ENCODE measurements at places on chromosomes 2 and 18.

- no peak for DNase-seq
Measured at GRCh38 chr18:9101730-9102507, 580 bp upstream of the NDUFV2 start.

DNA sequence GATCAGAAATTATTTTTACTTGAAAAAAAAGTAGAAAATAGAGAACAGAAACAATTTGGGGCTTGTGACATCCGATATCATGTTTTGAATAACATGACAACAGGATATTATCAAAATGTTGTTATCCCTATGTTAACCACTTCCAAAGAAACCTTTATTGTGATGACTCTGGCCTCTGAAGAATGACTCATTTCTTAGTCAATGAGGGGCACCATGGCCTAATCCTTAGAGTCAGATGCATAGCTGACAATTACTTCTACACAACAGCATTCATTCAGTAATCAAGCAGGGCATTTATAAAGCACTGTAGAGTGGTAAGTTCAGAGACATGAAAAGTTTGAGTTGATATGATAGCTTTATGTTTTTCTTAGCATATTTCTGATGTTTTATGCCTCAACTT, 703.0 kb downstream of the RNF144A start:
- DNase-seq: no peak

- no peak for DNase-seq
Measured at GRCh38 chr2:104901037-104901881, 47.3 kb downstream of the POU3F3 start.

- DNase-seq: no peak
Measured at GRCh38 chr2:152541712-152542111, 175.5 kb downstream of the PRPF40A start.

DNA sequence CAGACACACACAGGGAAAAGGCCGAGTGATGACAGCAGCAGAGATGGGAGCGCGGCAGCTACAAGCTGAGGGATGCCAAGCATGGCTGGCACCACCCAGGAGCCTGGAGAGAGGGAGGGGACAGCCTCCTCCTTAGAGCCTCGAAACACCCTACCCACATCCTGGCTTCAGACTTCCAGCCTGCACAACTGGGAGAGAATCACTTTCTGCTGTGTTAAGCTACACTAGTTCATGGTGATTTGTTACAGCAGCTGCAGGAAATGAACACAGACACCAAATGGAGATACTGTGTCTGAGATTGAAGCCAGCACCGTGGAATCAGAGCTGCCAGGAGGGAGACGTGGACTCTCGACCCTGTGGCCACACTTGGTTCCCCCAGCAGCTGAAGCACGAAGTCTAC, 27.5 kb upstream of the FOSL2 start:
- DNase-seq: no peak

- DNase-seq: no peak
Measured at GRCh38 chr18:28890791-28891190, 713.9 kb upstream of the CDH2 start.

DNA sequence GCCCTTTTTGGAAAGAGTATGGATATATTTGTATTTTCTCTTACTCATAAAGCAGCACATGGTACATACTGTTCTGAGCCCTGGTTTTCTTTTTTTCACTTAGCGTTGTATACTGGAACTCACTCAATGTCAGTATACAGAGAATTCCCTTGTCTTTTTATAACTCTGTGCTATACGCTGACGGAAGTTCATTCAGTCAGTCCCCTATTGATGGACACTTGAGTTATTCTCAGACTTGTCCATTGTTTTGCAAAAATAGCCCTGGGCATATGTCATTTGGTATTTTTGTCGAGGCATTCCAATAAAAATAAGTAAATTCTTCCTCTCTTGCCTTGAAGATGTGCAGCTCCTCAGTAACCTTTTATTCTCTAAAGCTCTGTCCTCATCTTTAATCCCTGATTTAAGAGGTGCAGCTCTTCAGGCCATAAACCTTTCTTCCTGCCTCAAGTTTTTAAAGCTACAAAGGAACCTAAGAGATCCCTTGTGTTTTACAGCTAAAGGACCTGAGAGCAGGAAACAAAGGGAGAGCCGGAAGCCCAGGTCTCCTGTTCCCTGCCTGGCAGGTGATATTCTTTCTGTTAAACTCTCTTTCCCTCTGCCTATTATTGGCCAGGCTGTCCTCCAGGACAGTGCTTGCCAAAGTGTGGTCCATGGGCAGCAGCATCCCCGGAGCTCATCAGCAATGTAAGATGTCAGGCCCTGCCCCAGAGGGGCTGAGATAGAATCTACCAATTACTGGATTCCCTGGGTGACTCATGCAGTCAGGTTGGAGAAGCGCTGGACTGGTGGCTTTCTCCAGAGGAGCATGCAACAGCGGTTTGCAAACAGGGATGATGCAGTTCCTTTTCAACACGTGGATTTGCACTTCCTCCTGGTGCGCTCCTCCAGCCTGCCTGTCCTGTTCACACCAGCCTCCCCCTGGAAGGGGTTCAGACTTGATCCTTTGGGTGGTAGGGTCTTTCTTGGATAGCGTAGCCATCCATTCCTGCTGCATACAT, 158.0 kb downstream of the NEDD4L start:
- DNase-seq: no peak
